ENCODE measurements at places on chromosomes 1 and 21. TPM values are rescaled to one million over a fixed set of nuclear protein-coding genes. Genes with fewer than 3 reads are reported as not detected.

The LCE1C gene
- not detected for total RNA-seq

The CELA2B gene
- total RNA-seq: not detected

The PROK1 gene
- total RNA-seq: not detected

The P3R3URF gene
- total RNA-seq: not detected

The ADCY10 gene
- total RNA-seq: not detected

GRCh38 chr1:53378932-53379661 is 51.2 kb upstream of the LRP8 start:
- H3K4me3 ChIP-seq: no peak overlapping the region
- peaks cover 23% of the 10 kb centered on the region for H3K27me3 ChIP-seq
- no peak for DNase-seq
- no peak overlapping the region for H3K27ac ChIP-seq
- no peaks in the 10 kb centered on the region for H3K4me1 ChIP-seq

- H3K27ac ChIP-seq: no peak overlapping the region
- H3K36me3 ChIP-seq: no peaks in the 10 kb centered on the region
- no peak overlapping the region for H3K4me3 ChIP-seq
- H3K4me1 ChIP-seq: no peaks in the 10 kb centered on the region
Observed at GRCh38 chr21:27622631-27623030, 655.7 kb upstream of the ADAMTS5 start.

DNA sequence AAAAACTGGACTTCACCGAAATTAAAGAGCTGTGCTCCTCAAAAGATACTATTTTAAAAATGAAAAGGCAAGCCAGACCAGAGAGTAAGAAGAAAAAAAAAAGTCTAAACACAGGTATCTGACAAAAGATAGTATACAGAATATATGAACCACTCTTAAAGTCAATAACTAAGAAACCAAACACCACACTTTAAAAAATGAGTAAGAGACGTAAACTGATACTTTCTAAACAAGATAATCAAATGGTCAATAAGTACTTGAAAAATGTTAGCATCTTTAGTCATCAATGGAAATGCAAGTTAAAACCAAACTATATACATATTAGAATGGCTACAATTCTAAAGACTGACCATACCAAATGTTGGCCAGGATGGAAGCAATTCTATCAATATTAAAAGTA is 77.6 kb downstream of the EVI5 start:
- H3K27me3 ChIP-seq: peaks cover 21% of the 10 kb centered on the region
- H3K4me1 ChIP-seq: no peaks in the 10 kb centered on the region
- H3K4me3 ChIP-seq: no peak overlapping the region
- H3K36me3 ChIP-seq: no peaks in the 10 kb centered on the region

DNA sequence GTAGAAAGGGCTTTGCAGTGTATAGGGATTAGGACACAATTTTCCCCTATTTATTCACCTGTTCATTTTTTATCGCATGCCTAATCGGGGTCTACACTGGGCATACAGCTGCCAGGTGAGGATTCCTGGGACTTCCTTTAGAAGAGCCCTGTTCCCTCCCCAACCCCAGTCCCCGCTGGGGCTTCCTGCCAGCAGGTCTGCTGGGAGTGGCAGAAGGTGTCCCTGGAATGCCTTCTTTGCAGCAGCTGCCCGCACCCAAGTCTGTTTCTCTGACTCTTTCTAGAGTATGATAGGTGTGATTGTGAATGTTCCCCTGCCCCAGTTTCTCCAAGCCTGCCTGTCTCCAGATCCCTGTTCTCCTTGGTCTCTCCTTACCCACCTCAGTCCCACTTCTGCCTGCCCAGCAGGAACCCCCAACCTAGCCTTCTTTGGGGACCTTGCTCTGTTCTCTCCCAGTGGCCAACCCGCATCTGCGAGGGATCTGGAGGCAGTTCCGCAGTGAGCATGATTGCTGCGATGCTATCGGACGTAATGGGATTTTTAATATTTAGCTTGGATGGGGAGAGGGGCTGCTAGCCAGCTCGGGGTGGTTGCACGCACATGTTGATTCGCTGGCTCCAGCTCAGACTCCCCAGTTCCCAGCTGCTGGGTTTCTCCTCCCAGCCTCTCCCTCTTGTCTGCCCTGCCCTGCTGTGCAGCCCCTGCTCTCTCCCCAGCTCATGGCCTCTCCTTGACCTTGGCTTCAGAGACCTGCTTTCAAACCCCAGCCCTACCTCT is 79.8 kb downstream of the EPHB2 start:
- H3K4me3 ChIP-seq: no peak overlapping the region
- no peak for DNase-seq
- H3K4me1 ChIP-seq: no peaks in the 10 kb centered on the region

DNA sequence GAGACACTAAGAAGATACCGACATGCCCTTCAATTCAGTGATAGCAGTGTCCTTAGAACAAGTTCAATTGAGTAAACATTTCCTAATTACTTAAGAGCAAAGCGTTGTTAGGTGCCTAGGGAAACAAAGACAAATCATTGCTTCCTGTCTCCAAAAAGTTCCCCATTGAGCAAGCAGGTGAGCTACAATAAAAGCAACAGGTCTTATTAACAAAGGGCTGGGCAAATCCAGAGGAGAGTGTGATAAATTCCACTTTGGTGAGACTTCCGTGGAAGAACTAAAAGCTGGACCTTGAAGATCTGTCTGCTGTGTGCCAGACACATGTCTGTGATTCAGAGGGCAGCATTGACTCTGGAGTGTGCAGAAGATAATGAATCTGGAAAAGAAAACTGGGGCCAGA is 1.9 kb upstream of the TUT4 start:
- peak overlapping the region; percentile 60 for H3K27ac ChIP-seq
- peak overlapping the region; percentile 65 for H3K4me3 ChIP-seq
- peaks cover 15% of the 10 kb centered on the region for H3K4me1 ChIP-seq
- peaks cover 13% of the 10 kb centered on the region for H3K27me3 ChIP-seq
- peaks cover 2% of the 10 kb centered on the region for H3K36me3 ChIP-seq

GRCh38 chr1:181179279-181179986 is 90.9 kb downstream of the IER5 start:
- DNase-seq: no peak
- no peak overlapping the region for H3K4me3 ChIP-seq
- H3K36me3 ChIP-seq: no peaks in the 10 kb centered on the region
- no peak overlapping the region for H3K27ac ChIP-seq

DNA sequence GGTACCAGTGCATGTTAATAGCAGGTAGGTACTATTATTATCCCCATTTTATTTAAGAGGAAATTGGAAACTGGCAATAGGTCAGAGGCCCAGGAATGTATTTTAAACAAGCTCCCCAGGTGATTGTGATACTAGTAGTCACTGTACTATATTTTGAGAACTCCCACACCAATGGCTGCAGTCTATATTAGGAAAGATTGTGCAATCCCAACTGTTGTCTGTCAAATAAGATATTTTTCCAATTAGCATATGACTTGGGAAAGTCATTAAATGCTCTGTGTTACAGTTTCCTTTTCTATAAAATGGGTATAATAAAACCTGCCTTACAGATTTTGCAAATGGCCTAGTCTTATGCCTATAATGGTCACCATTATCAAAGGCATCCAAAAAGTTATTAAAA is 94.2 kb upstream of the DMRTA2 start:
- H3K36me3 ChIP-seq: peaks cover 19% of the 10 kb centered on the region
- H3K4me3 ChIP-seq: no peak overlapping the region
- no peak overlapping the region for H3K27ac ChIP-seq
- DNase-seq: no peak

DNA sequence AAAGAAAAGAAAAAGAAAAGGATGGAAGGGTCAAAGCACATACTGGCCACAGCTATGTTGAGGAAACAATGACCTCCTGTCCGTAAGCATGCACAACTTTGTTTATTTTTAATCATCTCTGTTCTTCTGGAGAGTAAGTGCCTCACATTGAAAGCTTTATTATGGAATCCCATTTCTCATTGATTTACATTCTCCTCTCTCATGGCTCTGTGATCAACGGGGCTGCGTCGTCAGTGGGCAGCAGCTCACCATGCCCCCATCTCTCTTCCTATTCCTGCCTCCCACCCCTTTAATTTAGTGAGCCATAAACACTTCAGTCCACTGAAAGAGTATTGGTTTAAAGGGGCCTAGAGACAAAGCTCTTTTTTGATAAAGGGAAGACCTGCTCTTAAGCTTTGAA is 98.9 kb downstream of the KAZN start:
- H3K4me1 ChIP-seq: no peaks in the 10 kb centered on the region
- no peak overlapping the region for H3K4me3 ChIP-seq
- H3K27ac ChIP-seq: no peak overlapping the region
- no peak for DNase-seq

GRCh38 chr1:160206036-160206389 is 829 bp downstream of the PEA15 start:
- peaks cover 11% of the 10 kb centered on the region for H3K36me3 ChIP-seq
- DNase-seq: peak; percentile 54
- H3K27ac ChIP-seq: peak overlapping the region; percentile 43

DNA sequence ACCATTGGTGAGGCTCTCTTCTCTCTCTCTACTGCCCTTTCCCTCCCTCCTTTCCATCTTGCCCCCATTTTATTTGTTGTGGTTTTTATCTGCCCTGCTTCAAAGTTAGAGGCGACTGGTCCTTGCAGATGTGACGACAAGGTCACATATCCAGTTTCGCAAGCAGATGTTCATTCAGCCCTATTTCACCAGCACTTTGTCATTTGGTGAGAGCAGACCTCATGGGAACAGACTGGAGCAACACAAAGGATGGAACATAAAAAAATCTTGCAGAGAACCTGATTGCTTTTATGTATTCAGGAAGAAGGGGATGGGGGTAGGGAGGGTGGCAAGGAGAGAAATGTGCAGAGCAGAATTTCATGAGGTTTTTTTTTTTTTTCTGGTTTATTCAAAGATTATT is 84.3 kb downstream of the ELAVL4 start:
- H3K27ac ChIP-seq: no peak overlapping the region
- H3K4me1 ChIP-seq: no peaks in the 10 kb centered on the region
- H3K4me3 ChIP-seq: no peak overlapping the region
- no peaks in the 10 kb centered on the region for H3K27me3 ChIP-seq

DNA sequence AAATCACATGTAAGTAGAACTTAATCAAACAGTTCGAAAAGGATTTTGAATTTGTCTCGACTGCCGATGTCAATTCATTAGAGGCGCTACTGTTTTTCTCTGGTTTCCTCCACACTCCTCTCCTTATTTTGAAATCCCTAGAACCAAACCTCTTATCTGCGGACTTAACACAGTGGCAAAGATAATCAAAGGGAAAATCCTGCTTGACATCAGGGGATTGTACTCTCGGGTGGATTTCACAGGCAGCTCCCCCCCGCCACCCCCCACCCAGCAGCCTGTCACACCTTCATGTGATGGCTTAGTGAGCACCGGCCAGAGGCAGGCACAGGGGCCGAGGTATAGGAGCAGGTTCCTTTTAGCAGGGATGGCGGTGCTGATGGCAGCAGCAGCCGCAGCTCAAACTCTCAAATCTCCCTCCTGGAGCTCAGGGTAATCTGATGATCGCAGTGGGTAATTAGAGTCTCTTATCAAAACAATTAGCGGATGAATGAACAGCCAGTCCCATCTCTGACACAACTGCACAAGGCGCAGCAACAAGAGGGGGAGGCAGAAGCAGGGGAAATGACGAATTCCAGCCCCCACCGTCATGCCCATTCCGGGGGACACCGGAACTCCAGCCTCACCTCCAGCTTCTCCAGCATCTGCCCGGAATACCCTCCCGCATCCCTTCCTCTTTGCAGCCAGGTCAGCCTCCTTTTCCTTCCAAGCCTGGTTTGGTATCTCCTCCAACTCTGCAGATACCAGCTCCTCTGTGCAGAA is 80.3 kb downstream of the SSBP3 start:
- no peaks in the 10 kb centered on the region for H3K36me3 ChIP-seq
- H3K4me3 ChIP-seq: no peak overlapping the region
- DNase-seq: no peak

DNA sequence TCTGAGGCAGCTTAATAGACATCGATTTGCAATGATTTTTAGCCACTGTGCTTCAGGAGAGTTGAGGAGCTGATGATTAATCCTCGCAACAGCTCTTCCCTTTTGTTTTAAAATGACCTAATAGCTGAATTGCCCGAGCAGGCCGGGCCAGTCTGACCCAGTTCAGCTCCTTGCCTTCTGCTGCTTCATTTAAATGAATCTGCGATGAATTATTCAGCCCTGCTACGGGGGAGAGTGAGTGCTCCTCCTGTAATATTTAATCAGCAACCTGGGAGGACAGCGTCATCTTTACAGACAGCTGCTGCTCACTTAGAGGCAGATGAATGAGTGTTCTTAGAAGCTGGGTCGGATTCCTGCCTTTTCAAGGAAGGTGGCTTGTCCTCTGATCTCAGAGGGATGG is 325.1 kb downstream of the CAMTA1 start:
- no peaks in the 10 kb centered on the region for H3K36me3 ChIP-seq
- H3K4me1 ChIP-seq: no peaks in the 10 kb centered on the region
- H3K27ac ChIP-seq: no peak overlapping the region
- H3K4me3 ChIP-seq: no peak overlapping the region
- no peak for DNase-seq

DNA sequence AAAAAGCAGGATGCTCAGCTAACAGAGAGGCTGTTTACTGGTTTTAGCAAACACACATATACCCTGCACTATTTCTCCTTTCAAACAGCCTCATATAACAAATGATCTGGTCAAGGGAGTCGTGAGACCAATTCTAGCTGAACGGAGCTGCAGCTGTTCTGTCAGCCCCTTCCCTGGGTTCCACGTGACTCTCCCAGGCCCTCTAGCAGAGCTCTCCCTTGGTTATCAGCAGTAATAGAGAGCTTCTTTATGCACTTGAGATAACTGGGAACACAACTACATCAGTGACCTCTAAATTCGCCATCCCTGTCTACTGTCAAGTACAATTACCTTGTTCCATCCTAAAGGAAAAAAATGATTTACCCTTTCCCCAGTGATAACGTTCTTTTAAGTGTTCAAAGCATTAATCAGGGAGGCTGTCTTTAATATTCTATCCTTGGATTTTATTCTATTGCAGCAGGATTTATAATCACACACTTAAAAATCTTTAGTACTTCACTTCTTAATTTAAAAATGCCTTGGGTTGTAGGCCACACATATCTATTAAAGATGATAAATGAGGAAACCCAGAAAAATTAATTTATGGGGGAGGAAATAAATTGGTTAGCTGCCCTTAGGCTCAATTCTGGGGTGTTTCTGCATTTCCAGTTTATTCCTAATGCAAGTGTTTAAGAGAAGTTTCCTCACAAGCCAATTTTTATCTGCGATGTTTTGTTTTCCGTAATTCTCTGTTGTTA is 28.2 kb downstream of the PTGER3 start:
- no peaks in the 10 kb centered on the region for H3K36me3 ChIP-seq
- H3K27me3 ChIP-seq: peaks cover 6% of the 10 kb centered on the region
- H3K4me1 ChIP-seq: no peaks in the 10 kb centered on the region
- no peak for DNase-seq
- H3K4me3 ChIP-seq: no peak overlapping the region

GRCh38 chr1:183807549-183808168 is 2.7 kb downstream of the RGL1 start:
- no peak overlapping the region for H3K27ac ChIP-seq
- H3K4me3 ChIP-seq: no peak overlapping the region
- no peak for DNase-seq

All from activated CD8-positive, alpha-beta T cell treated with anti-CD3 and anti-CD28 coated beads, Interleukin-2, amount 10 ng/mL, durations not matched to agents 7 days and 5 days (primary cell).